ENCODE measurements at places on chromosomes 16 and 17.

DNA sequence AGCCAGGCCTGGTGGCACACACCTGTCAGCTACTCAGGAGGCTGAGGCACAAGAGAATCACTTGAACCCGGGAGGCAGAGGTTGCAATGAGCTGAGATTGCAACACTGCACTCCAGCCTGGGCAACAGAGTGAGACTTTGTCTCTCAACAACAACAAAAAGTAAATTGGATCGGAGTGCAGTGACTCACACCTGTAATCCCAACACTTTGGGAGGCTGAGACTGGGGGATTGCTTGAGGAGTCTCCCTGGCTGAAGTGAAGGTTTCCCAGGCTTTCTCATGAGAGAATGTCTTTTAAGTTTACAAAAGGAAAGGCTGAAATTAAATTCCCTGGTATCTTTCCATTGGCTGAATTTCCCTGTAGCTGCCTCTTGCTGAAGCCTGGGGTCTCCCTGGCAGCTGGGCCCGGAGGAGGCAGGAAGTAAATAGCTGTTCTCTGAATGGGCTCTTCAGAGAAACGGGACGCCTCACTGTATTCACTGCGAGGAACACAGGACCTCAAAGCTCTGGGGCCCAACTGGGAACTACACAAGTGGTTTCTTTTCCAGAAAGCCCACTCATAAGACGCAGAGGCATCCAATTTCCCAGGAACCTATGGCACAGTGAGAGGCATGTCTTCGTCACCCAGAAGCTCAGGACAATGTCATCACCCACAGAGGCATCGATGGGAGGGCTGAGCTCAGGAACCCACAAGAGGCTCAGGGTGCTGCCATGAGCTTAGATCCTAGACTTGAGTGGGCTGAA, 77.4 kb upstream of the SMURF2 start:
- no peak for DNase-seq

DNA sequence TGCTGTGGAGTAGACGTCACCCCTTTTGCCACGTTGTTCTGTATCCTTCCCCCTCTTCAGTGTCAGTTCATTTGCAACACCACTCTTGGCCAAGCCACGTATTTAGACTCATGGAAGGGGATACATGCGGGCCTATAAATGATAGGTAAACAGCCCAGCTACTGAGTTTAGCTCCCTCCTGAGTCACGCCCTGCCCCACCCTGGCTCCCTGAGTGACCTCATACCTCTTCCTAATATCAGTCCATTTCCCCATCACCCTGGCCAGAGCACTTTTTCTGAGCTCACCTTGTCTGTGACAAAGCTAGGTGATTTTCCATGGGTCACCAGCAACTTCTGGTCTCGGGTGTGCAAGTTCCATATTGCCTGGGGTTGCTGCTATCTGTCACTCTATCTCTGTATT, 147.2 kb upstream of the MAF start:
- no peak for DNase-seq

DNA sequence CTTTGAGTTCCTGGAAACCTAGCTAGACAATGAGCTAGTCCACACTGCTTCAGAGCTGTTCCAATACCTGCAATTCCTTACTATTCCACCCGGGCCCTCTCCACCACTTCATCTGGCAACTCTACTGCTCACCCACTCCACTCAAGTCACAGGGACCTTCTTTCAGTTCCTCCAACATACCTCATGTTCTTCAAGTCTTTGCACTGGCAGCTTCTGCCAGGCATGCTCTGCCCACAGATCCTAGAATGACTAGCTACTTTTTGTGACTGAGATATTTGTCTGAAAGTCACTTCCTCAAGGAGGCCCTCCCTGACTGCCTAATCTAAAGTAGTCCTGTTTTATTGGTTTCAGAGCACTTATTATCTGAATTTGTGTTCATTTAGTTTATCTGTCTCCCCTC, 86.4 kb downstream of the TEX14 start:
- no peak for DNase-seq

DNA sequence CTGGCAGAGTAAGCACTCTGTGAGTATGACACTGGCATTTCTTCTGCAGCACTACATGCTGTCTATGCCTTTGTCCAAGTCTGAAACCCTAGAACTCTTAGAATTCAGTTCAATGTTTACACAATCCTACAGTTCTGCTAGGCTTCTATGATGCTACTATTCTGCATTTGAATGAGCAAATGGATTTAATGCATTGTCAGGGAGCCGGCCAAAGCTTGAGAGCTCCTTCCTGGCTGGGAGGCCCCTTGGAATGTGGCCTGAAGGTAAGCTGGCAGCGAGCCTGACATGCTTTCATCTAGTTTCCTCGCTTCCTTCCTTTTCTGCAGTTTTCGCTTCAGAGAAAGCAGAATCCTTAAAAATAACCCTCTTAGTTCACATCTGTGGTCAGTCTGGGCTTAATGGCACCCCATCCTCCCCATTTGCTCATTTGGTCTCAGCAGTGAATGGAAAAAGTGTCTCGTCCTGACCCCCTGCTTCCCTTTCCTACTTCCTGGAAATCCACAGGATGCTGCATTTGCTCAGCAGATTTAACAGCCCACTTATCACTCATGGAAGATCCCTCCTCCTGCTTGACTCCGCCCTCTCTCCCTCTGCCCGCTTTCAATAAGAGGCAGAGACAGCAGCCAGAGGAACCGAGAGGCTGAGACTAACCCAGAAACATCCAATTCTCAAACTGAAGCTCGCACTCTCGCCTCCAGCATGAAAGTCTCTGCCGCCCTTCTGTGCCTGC, at the start of gene CCL2:
Gene CCL2, plus strand, starts transcription at position 635 of the 730 bp plus-strand sequence. Its CDS starts 65 bp downstream, at position 700.
- no peak for DNase-seq

DNA sequence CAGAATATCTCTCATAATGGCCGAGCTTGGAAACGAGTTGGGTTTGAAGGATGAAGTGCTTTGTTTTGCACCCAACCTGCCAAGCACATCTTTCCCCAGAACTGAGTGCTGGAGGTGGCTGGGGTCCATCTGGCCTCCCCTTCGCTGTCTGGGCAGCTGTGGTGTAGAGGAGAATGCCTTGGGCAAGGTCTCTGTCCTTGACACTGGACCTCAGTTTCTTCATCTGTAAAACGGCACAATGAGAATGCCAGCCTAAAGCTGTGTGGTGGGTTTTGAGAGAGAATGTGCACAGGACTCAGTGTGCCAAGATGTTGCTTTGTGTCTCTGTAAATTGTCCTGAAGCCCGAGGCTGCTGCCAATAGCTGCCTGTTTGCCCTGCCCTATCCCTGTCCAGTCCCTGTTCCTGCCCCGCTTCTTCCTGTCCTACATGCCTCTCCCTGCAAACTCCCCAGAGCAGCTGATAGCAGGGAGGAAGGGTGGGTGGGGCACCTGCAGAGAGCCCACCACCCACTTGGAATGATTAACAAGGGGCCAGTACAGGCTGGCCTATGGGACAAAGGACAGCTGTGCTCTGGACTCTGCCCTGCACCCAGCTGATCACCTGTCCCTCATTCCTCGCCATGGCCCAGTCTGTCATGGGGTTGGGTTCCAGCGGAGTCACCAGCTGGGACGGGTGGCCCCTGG, 15.3 kb downstream of the LASP1 start:
- DNase-seq = no peak

DNA sequence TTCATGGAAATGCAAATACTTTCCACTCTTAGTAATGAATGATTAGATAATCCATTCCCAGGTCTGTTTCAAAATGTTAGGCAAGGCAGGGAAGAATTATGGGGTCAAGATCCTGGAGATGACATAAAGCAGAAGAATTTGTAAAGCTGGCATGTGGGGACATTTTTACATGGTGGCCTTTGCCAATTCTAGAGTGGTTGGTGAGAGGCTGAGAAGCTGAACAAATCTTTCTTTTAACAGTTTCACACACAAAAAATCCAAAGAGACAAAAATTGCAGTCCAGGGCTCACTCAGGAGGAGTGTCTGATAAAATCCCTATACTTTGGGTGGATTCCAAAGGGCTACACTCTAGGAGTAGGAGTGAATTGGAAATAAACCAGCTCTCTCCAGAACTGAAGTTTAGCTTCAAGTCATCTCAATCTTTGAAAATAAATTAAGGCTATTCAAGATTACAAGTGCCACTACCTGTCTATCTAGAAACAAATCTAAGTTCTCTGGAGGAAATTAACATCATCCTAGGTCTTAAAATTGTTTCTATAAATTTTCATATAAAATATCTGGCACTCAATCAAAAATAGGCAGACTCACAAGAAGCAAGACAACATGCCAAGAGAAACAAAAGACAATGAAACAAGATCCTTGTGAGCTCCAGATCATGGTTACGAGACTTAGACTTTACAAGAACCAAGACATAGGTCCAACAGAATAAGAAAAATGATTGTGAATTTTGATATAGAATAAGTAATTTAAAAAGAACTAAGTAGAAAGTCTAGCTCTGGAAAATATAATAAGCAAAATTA, 113.0 kb upstream of the AXIN2 start:
- no peak for DNase-seq

DNA sequence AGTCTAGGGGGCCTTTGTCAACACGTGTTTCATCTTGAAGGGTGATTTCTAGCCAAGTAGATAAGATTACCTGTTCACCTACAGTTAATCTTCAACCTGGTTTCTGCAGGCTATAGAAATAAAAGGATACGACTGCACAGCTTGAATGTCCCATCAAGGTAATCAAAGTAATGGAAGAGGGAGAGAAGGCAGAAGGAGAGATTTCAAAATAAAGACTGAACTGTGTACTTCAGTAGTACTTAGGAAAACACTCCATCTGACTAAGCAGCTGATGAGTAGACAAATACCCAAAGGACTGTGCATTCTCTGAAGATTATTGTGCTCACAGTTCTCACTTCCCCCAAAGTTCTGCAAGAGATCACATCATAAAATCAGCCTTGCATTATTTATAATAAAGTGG, 5.8 kb upstream of the RFFL start:
- no peak for DNase-seq

GRCh38 chr16:30715750-30716445, 16.9 kb downstream of the SRCAP start:
- peak; percentile 69 for DNase-seq

DNA sequence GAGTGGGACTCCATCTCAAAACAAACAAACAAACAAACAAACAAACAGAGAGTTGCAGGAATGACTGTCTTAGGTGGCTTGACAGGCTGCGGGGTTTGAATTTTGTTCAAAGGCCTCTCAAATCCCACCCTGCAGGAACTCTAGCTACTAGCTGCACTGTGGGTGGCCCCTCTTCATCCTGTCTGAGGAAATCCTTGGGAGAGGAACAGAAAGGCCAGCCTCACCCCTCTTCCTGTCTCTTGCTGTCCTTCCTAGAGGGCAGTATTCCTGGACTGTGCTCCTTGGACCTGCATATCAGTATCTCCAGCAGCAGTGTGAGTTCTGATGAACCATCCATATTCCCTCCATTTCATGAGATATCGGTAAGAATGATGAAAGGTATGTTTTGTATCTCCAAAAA, 2.0 kb upstream of the CCDC92B start:
- no peak for DNase-seq

- peak; percentile 16 for DNase-seq
Observed at GRCh38 chr17:82019690-82020571, 2.7 kb downstream of the CENPX start.

GRCh38 chr17:12977008-12977751, 40.6 kb downstream of the ELAC2 start:
- DNase-seq = no peak

DNA sequence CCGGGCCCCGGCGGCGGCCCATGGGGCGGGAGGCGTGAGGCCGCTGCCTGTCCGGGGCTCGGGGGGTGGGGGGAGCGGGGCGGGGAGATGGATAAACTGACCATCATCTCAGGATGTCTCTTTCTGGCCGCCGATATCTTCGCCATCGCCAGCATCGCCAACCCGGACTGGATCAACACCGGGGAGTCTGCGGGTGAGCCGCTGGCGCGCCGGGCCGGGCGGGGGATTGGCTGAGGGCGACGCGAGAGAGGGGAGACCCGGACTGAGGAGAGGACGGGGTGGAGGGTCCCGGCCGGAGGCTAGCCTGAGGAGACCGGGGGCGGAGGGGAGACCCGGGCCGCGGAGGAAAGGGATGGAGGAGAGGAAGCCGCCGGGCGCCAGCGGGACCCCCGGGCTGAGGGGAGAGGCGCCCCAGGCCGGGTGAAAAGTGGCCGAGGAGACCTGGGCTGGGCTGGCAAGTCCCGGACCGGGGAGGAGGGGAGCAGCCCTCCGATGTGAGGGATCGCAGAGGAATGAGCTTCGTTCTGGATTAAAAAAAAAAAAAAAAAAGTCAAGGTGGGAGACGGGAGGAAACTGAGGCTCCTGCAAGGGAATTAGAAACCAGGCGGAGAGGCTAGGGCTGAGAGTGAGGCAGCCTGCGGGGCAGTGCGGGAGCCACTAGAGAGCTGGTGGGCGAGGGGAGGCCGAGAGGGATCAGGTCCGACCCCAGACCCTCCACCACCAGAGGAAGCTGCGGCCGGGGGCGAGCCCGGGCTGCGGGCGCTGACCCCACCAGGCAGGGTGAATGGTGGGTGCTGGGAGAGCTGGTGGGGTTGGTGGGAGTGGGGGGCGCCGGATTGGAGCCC, 526 bp downstream of the MOSMO start:
- DNase-seq = no peak

- DNase-seq = no peak
Observed at GRCh38 chr16:75304521-75305363, 53.3 kb upstream of the BCAR1 start.

DNA sequence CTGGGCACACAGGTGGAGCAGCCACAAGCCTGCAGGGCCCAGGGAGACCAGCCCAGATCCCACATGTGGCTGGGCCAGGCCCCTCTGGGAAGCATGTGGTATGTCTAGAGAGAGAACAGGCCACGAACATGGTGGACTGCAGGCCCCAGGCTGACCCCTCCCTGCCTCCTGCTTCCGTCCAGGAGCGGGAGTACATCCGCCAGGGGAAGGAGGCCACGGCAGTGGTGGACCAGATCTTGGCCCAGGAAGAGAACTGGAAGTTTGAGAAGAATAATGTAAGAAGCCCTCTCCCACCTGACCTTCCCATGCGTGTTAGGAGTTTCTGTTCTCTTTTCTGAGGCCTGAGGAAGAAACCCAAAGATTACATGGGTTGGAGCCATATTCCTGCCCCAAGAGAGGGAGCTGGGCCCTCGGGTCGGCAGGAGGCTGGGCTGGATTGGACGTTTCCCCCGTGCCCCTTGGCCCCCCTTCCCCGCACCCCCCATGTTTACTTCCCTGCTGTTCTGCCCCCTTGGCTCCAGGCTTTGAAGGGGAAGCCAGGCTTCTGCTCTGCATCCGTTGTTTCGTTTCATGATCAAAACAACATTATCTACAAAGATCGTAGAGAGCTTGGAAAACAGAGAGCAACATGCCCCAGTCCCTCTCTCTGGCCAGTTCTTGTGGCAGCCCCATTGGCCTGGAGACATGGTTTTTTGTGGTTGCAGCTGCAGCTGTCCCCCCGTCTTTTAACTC, 5.7 kb upstream of the TCAP start:
- no peak for DNase-seq

- DNase-seq = no peak
Observed at GRCh38 chr16:67884684-67885083, at the start of gene NRN1L. NRN1L (plus strand) TSS chr16:67884885; CDS start chr16:67884904, 19 bp downstream.

DNA sequence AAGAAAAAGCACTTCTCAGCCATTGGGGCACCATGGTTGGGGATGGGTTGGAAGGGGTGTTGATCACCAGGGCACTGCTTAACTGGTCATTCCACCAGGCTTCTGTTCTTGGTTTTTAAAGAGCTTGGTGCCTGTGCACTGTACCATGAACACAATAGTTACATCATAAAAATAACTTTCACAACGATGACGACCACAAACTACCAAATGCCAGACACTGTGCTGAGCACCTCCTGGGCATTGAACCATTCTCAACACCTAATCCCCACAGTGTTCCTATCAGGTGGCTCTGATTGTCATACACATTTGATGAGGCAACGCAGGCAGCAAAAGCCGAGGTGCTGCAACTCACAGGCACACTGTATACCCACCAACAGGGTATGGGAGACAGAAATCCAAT, 208.0 kb downstream of the FOXL1 start:
- no peak for DNase-seq

GRCh38 chr16:3548445-3548844, 28.8 kb downstream of the NLRC3 start:
- no peak for DNase-seq

- DNase-seq = no peak
Observed at GRCh38 chr17:42918902-42919521, 18.4 kb downstream of the G6PC1 start.
